Activated gamma-delta T cell treated with Interleukin-2 at 50 U/mL for 16 hours (primary cell): ENCODE measurements at places on chromosomes 5 and 9.

DNA sequence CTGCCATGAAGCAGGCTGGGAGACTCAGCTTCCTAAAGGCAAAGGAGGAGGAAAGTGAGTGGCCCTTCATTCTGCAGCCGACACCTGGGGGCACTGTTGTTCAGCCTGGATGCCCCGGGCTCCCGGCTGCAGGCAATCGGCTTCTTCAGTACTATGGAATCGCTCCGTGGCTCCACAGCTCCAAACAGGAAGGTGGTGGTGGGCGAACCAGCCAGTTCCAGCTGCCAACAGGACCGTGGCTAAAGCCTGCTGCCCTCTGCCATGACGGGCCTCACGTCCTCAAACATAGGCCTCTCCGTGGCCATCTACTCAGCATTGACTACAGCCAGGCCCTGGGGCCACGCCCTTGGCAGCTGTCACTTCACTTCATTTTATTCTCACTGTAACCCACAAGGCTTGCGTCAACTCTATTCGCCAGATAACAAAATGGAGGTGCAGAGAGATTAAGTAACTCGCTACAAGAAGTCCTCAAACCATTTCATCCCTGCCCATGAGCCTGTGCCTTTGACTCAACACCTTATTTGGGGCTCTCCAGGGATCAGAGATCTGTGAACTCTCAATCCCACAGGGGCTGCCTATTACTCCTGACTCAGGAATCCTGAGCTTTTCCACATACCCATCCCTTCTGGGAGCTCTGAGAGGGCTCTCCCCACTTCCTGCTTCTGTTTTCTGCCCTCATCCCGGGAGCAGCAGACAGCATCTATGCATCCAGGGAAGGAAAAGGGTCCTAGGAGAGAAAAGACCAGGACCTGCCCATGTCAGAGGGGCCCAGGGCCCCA lies 38.0 kb downstream of the PAX5 start:
- peak; percentile 34 for DNase-seq

DNA sequence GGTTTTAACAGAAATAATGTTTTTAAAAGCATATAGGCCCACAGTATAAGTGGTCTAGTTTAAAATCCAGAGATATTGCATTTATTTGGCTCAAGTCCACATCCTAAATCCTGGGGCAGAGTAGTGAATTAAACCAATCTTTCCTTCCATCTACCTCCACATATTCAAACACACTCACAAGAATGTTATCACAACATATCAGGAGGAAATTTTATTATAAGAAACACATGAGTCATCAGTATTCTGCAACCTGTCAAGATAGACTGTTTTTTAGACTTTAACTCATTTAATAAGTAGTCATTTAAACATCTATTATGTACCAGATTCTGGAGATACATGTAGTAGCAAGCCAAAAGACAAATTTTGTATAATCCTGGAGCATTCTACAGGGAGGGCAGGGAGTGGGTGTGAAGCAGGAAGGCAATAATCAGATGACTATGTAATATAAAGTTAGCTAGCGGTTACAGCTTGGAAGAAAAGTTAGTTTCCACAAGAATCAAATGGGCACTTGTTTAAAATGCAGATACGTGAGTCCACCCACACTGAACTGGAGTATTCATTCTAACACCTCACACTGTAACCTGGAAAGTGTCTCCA lies 187.3 kb upstream of the PIK3R1 start:
- no peak for DNase-seq

DNA sequence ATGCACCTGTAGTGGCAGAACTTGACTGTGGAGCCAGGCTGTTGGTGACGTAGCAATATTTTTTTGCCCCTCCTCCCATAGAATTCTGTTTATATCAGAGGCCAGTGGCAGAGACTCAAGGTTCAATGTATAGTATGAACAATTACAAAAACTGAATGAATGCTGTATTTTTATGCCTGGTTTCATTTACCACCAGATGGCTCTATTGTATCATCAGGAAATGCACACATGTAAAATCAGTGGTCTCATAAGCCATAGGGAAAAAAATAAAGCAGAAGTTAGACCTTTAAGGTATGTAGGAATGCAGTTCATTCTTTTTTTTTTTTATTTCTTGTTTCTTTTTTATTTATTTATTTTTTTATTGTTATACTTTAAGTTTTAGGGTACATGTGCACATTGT lies 43.6 kb downstream of the CCDC192 start:
- no peak for DNase-seq

- no peak for DNase-seq
Observed at GRCh38 chr9:133979921-133980863, 11.9 kb downstream of the VAV2 start.

GRCh38 chr9:96654450-96655197 lies 493 bp downstream of the PRXL2C start:
- peak; percentile 64 for DNase-seq

DNA sequence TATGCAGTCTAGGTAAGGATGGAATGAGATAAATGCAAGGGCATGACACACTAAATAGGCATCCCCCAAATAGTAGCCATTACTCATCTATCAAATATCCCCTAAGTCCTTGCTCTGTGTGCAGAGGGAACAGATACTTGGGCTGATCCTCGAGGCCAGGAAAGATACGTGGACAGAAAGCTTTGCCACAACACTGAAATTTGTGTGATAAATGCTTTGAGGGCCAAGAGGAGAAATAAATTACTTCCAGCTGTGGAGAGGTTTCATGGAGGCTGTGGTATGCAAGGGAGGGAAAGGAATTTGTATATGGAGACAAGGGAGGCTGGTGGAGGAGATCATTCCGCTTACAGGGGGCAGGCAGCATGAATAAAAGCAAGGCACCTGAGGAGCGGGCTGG lies 18.5 kb downstream of the ATOX1 start:
- no peak for DNase-seq

GRCh38 chr9:122333169-122333808 lies 37.5 kb upstream of the PTGS1 start:
- DNase-seq, result no peak
